GM06990 (cell line): ENCODE measurements at places on chromosomes 2 and 18.

- no peak for DNase-seq
Observed at GRCh38 chr2:83016343-83017110, 1442.6 kb downstream of the SUCLG1 start.

DNA sequence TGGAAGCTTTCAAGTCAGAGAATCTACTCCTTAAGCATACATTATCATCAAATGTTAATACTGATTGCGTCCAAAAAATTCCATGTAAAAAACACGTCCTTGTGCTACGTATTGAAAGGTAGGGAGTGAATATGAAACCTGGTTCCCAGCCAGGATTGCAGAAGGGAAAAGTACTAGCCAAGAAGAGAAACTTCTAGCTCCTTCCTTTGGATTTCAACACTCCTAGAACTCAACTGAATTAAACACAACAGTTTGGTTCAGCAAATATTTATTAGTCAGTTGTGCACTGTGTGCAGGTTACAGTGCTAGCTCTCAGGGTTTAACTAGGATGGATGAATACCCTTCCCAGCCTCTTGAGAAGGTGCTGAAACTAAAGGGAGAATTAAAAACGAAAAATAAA, 33.9 kb upstream of the FHL2 start:
- no peak for DNase-seq

DNA sequence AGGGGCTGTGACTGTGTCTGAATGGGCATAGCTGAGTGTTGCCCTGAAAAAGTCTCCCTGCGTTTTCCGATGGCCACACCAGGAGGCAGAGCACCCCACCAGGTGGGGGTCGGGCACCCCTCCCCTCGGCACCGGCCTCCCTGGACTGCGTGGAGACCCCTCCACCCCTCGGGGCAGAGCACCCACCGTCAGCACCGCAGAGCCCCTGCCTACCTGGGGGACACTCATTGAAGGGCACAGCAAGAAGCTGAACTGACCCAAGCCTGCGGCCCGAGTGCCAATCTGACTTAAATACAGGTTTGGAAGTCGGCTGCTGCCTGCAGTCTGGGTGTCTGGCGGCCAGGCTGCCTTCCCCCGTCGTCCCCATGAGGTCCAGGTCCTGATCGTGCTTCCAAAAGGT, 69.9 kb downstream of the KCNG2 start:
- no peak for DNase-seq

GRCh38 chr2:218259099-218259961, 1.5 kb upstream of the GPBAR1 start:
- DNase-seq: no peak

DNA sequence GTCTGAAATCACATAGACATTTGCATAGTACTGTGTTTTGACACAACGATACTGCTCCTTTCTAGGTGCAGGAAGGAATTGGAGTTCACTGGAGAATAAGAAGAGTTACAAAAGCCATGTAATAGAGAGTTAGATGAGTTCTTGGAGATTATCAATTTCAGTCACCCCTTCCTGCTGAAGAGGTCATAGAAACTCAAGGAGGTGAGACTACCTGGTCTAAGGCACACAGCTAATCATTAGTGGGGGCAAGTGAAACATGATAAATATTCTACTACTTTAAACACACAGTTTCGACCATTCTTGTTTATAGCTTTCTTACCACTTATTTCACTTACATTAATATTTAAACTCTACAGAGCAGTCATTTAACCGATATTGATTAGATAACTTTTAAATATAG, 286.9 kb upstream of the NXPH2 start:
- no peak for DNase-seq

- DNase-seq: no peak
Observed at GRCh38 chr2:29810956-29811355, 110.4 kb downstream of the ALK start.

- DNase-seq: no peak
Observed at GRCh38 chr2:203440671-203441070, 94.4 kb downstream of the RAPH1 start.

DNA sequence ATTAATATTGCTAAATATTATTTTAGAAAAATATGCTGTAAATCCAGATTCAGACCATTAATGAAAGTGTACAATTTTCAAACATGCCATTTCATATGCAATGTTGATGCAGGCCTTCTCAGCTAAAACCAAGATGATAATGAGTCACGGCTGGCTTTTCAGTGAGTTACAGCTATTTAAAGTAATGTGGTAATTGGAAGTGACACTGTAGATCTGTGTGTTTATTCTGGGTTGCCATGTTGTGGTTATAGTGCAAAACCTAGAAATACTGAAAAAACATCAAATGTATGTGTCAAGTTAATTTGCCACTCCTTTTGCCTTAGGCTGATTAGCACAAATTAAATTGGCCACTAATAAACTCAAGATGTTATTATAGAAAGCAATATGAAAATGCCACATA, 506.6 kb downstream of the ERBB4 start:
- DNase-seq: no peak

DNA sequence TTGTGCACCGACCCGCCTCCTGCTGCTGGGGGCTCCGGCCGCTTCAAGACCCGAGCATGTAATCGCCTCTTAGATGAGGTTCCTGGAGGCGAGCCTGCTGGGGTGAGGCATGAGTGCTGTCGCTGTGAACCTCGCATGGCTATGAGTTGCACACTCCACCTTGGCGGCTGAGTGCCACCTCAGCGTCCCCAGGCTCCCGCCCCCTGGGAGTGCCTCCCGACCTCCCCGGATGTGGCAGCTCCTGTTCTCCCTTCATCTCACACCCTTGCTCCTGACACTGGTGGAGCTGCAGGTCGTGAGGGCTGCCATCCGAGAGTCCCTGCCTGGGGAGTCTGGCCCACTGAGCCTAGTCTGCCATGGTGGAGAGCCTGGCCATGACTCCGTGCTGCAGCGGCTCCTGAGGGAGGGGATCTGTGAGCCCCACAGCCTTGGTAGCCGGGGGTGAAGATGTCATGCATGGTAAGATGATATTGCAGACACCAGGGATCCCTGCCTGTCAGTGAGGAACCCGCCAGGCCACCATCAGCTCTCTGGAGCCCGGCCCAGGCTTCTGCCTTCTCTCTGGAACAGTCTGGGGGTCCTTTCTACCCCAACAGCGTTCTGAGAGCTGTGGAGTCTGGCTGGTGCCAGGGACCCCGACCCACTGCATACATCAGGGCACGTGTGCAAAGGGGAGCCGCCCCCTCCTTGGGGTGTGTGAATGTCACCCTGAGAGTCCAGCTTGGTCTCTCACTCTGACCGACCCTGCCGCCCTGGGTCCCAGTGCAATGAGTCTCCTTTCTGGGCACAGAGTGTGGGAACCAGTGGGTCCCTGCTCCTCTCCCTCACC, 61.6 kb upstream of the HS6ST1 start:
- no peak for DNase-seq

DNA sequence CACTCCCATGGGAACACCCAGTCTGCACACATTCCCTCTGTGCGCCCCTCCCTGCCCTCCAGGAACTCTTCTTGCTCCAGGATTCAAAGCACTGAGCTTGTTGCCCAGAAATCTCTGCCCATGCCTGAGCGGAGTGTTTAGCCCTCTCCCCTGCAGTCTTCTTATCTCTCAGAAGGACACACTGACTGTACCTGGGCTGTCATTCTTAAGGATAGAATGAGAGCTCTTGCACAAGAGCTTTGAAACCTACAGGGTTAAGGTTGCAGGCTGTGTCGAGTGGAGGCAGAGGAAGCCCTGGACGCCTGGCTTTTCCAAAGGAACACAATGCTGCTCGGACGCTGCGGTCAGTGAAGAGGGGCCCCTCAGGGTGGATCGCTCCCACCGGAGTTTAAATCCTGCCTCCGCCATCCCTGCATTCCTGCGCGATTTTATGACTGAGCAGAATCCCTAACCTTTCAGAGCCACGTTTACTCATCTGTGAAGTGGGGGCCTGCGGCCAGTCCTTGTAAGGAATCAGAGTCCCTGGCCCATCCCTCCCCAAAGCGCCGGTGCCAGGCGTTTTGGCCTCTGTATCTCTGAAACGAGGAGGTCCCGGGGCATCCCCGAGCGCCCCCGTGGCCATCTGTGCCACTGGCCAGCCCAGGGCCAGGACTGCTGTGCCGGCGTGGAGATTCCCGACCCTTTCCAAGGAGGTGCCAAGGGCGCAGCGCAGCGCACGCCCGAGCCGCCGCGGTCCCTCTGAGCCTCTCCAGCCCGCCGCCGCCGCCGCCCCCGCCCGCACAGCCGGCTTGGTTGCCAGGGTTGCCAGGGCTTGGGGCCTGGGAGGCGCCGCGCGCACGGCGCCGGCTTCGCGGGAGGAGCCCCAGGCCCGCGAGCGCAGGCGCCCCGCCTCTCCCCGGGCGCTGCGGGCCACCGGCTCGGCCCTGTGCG, 58.9 kb downstream of the FAM168B start:
- no peak for DNase-seq

GRCh38 chr2:216944733-216945132, 84.9 kb upstream of the TNP1 start:
- DNase-seq: no peak

DNA sequence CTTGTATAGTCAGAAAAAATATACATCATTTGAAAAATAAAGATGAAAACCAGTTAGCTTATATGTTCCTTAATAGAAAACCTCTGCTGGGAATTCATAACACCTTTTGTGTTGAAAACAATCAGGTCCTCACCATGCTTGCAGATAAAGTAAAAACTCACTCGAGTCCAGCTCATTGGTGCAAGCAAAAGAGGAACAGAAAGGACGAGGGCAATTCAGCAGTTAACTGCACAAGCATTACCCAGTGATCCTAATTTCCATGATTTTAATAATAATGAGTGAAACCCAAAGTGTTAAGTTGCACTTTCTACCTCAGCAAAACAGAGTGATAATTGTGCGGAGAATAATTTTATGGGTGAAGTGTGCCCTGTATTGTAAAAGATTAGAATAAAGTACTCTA, 839.9 kb downstream of the BCL11A start:
- DNase-seq: no peak

GRCh38 chr2:133477616-133477990, 90.7 kb downstream of the NCKAP5 start:
- no peak for DNase-seq

DNA sequence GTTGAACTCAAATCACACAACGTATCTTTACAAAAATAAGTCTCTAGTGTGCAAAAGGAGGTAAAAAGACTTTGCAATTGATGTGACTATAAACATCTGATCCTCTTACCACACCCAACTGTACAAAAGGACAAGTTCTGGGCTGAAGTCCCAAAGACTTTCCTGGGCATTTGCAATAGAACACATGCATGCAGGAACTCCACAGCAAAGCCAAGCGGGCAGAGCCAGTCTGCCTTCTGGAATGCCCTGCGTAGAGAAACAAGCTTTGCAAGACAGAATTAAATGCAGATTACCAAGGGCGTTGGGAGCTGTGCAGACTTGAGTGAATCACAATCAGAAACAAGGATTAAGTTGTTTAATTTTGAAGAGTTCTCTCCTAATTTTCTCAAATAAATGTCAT, 208.4 kb upstream of the ZNF521 start:
- no peak for DNase-seq

- DNase-seq: no peak
Observed at GRCh38 chr2:233311241-233311926, 3.8 kb downstream of the SAG start.

DNA sequence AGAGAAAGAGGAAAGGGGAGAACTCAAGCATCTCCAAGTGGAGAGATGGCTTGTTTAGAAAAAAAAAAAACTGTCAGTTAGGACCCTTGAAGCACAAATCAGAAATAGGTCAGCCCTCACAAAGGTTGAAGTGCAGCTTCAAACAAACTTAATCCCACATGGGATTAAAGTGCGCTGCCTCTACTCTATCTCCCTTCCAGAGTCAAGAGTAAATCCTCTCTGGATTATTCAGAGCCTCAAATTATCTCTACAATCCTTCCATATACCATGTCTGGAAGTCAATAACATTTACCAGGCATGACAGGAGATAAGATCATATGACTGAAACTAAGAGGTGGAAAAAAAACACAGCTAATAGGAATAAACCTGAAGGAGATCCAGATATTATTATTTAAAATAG, 69.8 kb downstream of the SMAD7 start:
- DNase-seq: no peak

- no peak for DNase-seq
Observed at GRCh38 chr2:136141510-136142149, 23.7 kb upstream of the CXCR4 start.

DNA sequence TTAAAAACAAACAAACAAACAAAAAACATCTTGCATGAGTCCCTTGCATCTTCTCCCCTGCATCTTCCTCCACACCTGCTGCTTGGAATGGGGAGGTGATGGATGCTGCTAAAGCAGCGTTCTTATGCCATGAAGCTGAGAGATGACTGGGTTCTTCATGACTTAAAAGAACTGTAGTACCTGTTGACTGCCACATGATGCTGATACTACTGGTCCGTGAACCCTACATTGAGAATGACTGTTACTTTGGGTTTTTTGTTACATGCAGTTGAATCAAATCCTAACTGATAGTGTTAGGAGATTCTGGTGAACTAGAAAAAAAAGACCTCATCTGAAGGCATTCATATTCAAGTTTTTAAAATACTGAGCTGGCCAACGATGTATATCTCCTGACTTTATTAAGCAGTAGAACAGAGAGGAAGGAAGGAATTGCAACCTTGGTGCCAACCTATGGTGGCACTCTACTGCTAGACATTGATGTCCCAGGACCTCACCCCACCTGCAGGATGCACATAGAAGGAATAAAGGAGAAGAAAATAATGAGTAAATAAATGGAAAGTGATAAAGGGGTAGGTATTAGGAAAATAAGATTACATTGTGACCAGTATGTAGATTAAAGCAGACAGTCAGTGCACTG, 63.2 kb upstream of the SPAG16 start:
- no peak for DNase-seq

DNA sequence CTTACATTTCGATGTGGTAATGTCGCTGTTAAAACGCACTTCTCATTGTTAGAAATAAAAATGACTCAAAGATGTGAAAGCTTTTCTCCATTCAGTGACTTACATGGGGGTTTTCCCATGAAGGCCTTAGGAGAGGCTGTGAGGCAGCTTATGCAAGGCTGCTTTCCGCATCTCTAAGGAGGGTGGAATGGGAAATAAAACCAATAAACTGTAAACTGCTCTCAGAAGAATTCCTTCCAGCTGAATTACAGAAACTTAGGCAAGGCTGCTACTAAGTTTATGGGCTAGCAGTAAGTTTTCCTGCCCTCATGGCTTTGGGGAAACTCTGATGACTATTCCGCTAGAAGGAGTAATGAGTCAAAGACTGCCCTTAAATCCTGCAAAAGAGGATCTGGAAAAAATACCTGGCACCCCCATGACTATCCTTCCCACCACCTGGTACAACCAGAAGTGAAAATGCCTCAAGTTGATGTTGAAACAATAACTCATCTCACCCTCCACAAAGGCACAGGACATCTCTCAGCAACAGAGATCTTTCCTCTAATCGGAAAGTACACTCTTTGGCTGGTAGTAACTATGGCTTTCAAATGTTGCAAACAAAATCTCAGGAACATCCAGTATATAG, 97.7 kb upstream of the SMAD7 start:
- DNase-seq: no peak
